ENCODE measurements at places on chromosomes 2 and 18.

DNA sequence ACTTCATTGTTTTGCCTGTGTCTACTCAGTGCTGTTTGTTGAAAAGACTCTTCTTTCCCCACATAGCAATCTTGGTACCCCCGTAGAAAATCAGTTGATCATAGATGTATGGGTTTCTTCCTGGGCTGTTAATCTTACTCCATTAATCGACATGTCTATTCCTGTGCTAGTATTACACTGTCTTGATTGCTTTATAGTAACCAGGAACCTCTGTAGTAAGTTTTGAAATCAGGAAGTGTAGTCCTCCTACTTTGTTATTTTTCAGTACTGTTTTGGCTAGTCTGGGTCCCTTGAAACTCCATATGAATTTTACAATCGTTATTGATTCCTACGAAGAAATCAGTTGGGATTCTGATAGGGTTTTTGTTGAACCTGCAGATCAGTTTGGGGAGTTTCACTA lies 78.8 kb upstream of the FAM136A start:
- no peak for DNase-seq

- DNase-seq = peak; percentile 48
These were observed 41.7 kb downstream of the POLR1A start for GRCh38 chr2:86064006-86064405.

GRCh38 chr2:134846213-134846612 lies 7.8 kb downstream of the ACMSD start:
- DNase-seq = no peak

DNA sequence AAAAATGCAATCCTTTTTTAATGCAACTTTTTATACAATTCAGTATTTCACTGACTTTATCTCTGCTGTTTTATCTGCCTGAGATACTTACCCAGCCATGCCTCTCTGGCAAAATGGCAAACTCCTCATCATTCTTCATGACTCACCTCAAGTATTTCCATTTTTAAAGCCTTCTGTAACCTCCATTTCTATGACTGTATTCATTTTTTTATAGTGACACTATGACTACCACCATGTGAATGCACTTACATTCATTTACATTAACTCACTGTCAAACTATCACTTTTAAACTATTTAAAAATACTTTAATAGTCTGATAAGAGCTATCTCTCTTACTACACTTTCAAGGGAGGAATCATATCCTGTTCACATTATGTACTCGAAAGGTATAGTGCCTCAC lies 99.4 kb upstream of the SCN7A start:
- DNase-seq = peak; percentile 91

- no peak for DNase-seq
These were observed 5.3 kb downstream of the ADCY3 start for GRCh38 chr2:24914713-24915112.

GRCh38 chr2:42756966-42757513 lies 6.9 kb downstream of the OXER1 start:
- no peak for DNase-seq

GRCh38 chr2:241809383-241810306 lies 652 bp downstream of the NEU4 start:
- DNase-seq = no peak

GRCh38 chr2:55567298-55567697 lies 47.8 kb downstream of the CFAP36 start:
- no peak for DNase-seq

DNA sequence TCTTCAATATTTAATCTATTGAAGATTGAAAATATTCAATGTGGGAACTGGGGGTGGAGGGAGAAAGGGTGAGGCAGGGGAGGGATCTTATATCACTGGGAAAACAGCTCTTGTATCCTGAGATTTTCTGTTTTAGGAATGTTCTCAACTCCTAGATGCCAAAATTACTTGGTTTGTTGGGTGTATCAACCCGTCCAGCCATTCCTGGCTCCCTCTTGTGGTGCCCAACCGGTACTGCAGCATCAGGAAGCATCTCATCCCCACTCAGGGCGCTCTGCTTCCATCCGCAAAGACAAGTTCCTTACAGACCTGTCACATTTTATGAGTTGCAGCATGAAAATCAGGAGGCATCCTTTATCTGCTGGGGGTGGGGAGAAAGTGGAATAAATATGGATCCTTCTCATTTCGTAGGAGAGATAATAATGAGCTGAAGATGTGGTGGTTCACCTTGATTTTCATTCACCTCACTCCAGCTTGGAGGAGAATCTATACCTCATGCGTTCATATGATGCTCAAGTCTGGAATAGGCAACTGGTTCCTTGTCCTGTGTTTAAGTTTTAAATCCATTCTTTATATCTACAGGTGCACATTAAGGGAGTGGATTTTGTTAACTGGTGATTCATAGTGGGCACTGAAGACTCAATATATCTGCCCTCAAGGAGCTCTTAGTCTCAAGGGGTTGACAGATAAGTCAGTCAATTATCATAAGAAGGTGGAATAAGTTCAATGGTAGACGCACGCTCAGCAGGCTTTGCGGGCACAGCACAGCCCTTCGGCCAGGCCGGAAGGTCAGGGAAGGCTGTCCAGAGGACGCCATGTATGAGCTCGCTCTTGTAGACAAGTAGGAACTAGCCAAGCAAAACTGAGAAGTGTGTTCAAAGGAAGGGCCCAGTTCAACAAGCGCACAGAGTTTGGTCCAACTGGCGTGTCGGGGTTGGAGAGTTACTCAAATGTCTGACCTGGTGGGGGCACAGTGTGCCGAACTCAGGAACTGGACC lies 127.3 kb downstream of the RNF144A start:
- DNase-seq = peak; percentile 62

GRCh38 chr2:205193125-205193835 lies 489.0 kb upstream of the NRP2 start:
- no peak for DNase-seq

DNA sequence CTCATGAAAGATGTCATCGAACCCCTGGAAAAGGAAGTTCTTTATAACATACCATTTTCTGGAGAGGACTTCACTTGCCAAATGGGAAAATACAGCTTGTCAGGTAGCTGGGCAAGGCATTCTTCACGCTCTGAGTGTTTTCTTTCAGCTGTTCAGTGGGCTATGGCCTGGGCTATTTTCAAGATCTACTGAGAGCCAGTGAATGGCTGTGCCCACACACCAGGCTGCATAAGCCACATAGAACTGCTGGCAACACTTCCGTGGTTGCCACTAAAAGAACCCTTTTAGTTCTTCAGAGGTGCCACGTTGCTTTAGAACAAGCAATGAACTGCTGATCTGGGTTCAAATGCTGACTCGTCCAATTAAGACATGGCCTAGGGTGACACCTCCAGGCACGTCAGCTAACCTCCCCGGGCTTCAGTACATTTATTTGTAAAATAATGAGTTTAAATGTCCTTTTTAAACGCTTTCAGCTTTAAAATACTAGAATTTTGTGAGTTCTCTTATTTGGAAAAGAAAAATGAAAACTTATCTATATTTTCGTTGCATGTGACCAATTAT lies 36.6 kb upstream of the GORASP2 start:
- no peak for DNase-seq

DNA sequence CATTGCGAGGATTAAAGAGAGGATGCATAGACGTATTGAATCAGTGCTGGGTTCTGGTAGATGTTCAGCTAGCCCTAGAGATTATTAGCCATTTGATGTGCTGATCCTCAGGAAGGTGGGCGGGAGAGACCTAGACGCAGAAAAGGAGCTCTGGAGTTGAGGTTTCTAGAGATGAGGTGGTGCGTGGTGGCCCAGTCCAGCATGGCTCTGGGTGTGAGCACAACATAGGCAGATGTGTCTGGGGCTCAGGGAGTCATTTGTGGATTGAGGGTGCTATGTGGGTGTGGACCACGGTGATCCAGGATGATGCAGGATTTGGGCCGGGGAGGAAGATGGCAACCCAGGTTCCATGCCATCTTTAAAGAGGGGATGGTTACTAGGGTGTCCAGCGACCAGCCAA lies 102.1 kb downstream of the NEDD4L start:
- no peak for DNase-seq

DNA sequence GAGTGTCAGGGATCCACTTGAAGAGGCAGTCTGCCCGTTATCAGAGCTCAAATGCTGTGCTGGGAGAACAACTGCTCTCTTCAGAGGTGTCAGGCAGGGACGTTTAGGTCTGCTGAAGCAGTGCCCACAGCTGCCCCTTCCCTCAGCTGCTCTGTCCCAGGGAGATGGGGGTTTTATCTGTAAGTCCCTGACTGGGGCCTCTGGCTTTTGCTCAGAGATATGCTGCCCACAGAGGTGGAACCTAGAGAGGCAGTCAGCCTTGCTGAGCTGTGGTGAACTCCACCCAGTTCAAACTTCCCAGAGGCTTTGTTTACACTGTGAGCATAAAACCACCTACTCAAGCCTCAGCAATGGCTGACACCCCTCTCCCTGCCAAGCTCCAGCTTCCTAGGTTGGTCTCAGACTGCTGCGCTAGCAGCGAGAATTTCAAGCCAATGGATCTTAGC lies 38.1 kb downstream of the PLEK start:
- no peak for DNase-seq

DNA sequence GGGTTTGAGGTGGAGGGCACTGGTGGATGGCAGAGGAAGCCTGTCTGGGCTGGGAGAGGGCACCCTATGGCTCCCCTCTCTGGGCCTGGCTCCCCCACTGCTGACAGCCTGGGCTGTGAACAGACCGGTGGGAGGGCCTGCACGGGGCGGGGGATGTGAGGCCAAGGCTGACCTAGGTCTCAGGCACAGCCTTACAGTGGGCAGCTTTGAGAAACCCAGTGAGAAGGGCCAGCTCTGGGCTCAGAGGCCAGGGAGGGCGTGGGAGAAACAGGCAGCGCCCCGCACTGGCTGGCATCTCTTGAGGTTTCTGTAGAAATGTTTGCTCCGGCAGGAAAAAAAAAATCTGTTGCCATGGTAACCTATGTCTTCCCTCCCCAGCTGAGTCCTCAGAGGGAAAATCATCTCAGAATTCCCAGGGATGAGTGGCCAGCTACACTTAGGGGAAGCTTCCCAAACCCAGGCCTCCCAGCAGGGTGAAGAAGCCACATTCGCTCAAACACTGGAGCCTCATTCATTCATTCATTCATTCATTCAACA lies 71.7 kb upstream of the TAF1B start:
- DNase-seq = peak; percentile 88

DNA sequence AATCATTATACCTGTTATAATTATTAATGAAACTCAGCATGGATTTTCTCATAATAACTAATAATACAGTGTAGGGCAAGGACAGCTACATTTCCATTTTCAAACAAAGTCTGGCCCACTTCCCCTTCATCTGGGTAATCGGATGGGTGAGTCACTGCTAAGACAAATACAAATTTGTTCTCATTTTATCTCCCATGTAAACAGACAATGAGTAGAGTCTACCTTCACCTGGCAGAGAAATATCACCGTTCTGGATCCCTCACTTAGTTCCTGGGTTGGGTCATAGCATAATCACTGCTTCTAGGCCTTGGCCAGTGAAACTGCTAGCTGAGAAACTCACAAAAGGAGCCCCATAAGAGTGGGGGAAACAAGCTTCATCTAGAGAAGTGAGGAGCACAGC lies 9.2 kb downstream of the CNTNAP5 start:
- no peak for DNase-seq

GRCh38 chr2:133839677-133840076 lies 271.4 kb upstream of the NCKAP5 start:
- no peak for DNase-seq

- no peak for DNase-seq
These were observed 7.1 kb upstream of the WNT10A start for GRCh38 chr2:218873359-218874194.

DNA sequence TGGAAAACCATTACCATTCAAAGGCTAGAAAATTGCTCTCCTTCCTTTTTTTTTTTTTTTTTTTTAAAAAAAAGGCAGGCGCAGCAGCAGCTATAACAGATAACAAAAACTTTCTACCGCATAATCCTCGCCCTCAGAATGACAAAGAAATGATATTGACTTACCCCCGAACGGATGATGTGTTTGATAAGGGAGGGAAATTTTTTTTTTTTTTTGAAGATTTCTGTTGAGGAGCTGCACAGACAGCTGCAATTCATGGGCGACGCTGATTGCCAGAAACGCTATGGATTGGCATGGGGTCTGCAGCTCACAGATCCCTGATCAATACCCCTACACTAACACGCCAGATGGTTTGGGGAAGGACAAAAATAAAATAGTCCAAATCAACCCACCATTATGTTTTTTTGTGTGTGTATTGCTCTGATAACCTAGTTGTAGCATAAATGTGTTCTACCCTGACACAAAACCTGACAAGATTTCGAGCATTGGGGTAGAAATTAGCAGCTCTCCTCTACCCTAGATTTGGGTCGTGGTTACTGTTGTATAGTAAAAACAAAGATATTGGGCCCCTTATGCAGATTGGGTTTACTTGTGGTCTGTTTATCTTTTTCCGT lies 3.6 kb upstream of the ONECUT2 start:
- DNase-seq = no peak

- no peak for DNase-seq
These were observed 652.6 kb downstream of the BCL11A start for GRCh38 chr2:59900728-59901452.

DNA sequence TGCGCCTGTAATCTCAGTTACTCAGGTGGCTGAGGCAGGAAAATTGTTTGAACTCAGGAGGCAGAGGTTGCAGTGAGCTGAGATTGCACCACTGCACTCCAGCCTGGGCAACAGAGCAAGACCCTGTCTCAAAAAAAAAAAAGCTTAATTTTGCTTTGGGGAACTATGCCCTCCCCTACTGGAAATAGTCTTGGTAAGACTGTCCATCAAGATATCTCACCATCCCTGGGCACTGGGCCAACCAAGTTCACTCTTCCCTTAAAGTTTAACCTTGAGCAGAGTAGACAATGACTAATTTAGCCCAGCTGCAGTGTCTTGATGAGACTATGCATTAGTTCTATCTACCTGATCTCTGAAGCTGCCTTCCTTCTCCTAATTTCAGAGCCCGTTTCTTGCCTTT lies 44.7 kb downstream of the ASXL2 start:
- DNase-seq = peak; percentile 33

- no peak for DNase-seq
These were observed 164.5 kb downstream of the TDRD15 start for GRCh38 chr2:21288299-21288698.

DNA sequence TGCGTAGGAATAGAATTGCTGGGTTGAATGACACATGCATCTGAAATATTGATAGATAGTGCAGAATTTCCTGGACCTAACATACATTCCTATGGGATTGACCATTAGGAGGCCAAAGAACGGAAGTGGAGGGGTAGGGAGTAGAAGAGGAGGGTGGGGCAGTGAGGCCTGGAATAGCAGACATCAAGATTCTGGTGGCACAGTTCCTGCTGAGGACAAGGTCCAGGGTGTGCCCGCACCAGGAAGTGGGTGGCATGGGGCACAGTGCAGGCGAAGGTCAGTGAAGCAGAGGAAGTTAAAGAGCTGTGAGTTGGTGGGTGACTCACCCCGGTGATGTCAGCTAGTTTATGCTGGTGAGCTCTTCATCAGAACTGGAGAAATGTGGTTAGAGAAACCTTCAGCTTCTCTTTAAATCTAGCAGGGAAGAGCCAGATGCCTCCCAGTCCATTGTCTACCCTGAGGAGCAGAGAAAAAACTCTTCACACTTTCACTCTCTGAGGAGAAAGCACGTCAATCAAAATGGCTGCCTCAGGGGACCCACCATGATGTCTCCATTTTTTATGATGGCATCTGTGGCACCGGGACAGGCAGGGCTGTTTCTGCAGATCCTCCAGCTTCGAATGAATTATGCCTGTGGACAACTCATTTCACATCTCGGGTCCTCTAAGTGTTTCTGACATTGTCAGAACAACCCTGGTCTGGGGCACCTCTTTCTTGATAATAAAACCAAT lies 55.9 kb upstream of the CTLA4 start:
- peak; percentile 100 for DNase-seq

GRCh38 chr2:133691336-133691735 lies 123.1 kb upstream of the NCKAP5 start:
- DNase-seq = no peak
